Endodermal cell (in vitro differentiated cells): ENCODE measurements at places on chromosomes 3 and 15. TPM values are rescaled to one million over a fixed set of nuclear protein-coding genes. Genes with fewer than 3 reads are reported as not detected.

- DNase-seq = no peak
Observed at GRCh38 chr3:188553569-188553968, 399.6 kb downstream of the LPP start.

DNA sequence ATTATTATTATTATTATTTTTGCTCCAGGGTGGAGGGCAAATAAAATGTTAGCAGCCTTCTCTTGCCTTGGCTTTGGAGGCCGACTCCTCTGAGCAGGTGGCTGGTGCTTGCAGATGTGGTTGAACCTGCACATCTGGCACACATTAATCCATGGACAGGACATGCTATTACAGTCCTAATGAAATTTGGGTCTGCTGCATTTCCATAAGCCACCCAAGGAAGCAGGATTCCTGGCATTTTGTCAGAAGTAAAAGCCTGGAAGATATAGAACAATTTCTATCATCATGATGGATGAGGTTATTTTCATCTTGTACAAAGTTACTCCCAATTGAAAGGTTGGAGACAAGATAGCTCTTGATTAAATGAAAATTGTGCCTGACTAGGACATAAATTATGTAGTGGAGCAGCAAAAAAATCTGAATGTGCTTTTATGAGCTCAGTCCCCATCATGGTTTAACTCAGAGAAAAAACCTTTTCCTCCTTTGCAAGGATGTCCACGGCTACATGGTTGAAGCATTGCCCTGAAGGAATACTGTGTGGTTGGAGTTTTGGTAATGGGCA is 130.9 kb upstream of the RGMA start:
- no peak for DNase-seq

DNA sequence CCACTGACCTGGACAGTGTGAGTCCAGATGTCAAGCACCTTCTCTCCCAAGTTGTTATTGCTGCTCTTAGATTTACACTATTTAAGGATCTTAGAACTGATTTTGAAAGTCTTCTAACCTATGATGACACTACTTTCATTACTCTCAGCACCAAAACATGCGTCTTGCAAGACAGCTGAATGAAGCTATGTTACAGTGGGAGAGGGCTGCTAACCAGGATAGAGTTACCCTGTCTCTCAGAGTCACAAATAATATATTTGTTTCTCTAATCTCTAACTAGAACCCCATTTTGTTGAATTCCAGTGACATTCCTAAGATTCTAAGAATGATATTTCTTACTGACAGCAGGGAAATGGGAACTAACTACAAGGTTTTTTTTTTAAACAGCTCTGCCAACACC is 455.5 kb downstream of the MAGI1 start:
- no peak for DNase-seq

PLIN1 gene
- total RNA-seq = 0.12 to 0.42 TPM (median 0.22 TPM) in 3 replicates

WNT5A gene
- total RNA-seq = 0.59 to 2.4 TPM (median 1.4 TPM) in 3 replicates

SH3GL3 gene
- 3.8 to 6.0 TPM (median 4.4 TPM) in 3 replicates for total RNA-seq
